ENCODE measurements at places on chromosomes 11 and 22.

DNA sequence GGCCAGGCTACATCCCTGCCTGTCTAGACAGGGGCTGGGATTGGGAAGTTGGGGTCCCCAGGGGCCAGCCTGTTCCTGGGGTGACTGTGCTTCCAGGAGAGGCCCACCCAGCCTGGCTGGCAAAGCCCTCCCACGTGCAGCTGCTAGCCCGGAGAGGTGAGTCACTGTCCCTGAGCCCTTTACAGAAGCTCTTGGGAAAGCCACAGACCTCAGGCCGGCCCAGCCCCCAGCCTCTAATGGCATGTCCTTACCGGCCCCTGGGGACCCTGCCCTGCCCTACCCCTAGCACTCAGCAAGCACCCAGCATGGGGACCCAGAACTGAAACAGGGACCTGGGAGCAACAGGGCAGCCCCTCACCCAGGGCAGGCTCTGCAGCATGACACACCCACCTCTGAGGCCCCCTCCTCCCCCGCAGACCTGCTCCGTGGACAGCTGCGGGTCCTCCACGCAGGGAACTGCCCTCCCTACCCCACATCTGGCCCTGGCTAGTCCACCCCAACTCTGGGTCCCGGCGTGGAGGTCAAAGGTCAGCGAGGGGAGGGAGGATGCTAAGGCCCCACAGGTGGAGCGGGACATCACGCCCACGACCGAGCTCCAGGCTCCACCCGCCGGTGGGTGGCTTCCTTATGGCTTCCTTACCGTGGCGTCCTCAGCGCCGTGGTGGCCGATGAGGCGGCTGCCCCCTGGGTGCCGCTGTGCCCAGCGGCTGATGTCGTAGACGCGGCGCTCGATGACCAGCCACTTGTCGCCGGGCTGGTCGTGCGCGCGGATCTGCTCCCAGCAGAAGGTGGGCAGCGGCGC, 615 bp downstream of the FADS3 start:
- no peak for DNase-seq

GRCh38 chr22:30408388-30409102, 11.7 kb downstream of the SEC14L2 start:
- DNase-seq, result no peak

- peak; percentile 67 for DNase-seq
These were observed 27.8 kb upstream of the ROBO3 start for GRCh38 chr11:124837491-124837856.

GRCh38 chr11:126418887-126419286, 63.4 kb downstream of the ST3GAL4 start:
- DNase-seq, result no peak

GRCh38 chr11:32221476-32222032, 130.7 kb downstream of the RCN1 start:
- DNase-seq, result no peak

GRCh38 chr11:94585399-94585798, 18.2 kb downstream of the PIWIL4 start:
- no peak for DNase-seq

DNA sequence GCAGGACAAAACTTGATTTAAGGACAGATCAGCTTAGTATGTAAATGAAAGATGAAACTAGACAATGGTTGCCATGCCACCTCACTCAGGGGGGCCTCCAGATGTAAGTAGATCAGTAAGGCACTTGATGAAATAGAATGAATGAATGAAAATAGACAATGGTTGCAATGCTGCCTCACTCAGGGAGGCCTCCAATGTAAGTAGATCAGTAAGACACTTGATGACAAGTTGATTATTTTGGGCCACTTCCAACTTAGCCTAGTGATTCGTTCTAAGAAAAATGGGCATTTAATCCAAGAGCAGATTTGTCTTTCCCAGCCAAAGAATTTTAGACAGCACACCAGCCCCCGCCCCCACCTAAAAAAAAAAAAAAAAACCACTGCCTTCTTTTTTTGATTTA, 19.2 kb upstream of the SLC5A12 start:
- peak; percentile 36 for DNase-seq

DNA sequence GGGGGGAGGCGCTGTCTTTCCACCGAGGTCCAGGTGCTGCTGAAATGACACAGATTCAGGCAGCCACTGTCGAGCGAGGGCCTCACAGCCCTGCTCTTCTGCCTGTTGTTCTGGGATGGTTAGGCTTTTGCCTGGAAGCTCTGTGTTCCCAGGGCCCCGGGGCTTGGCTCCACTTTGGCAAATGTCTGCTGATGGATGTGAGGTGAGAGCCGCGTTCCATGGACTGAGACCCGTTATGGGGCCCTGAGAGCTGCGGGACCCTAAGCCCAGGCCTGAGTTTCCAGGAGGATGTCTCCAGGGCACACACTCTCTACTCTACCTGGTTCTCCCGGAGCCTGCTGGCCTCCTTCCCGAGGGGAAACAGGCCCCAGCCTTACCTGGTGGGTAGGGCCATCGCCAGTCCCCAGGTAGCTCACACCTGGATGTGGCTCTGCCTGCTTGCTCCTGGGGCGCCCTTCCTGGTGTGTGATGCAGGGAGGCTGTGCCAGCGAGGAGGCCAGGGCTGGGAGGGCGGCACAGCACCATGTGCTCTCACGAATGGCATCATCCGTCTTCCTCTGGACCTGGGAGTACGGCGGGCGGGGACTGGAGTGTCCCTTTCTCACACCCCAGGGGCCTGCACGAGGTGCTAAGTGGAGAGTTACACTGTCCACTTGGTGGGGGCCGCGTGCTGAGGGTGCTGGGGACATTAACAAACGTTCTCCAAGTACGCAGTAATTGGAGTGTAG, 435.5 kb downstream of the TBC1D22A start:
- DNase-seq, result no peak

DNA sequence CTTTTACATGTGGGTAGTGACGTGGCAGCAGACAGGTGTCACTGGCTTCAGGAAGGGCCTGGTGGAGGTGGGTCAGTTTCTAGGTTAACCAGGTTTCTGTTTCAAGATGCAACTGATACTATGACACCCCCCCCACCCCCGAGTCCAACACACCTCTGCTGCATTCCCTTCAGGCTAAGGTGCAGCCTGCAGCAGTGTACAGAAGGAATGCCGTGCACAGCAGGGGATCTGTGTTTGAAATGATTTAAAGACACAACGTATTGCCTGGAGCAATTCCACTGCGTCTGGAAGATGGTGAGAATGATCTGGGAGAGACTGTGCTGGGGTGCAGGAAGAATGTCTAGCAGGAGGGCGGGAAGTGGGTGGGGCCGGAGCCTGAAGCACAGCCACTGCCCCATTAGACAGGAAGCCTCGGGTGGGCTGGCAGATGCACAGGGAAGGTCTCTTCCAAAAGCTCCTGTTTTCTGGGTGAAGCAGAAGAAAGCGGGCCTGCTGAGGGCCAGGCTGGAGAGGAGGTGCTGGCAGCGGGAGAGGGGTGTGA, 11.9 kb upstream of the TESMIN start:
- no peak for DNase-seq

DNA sequence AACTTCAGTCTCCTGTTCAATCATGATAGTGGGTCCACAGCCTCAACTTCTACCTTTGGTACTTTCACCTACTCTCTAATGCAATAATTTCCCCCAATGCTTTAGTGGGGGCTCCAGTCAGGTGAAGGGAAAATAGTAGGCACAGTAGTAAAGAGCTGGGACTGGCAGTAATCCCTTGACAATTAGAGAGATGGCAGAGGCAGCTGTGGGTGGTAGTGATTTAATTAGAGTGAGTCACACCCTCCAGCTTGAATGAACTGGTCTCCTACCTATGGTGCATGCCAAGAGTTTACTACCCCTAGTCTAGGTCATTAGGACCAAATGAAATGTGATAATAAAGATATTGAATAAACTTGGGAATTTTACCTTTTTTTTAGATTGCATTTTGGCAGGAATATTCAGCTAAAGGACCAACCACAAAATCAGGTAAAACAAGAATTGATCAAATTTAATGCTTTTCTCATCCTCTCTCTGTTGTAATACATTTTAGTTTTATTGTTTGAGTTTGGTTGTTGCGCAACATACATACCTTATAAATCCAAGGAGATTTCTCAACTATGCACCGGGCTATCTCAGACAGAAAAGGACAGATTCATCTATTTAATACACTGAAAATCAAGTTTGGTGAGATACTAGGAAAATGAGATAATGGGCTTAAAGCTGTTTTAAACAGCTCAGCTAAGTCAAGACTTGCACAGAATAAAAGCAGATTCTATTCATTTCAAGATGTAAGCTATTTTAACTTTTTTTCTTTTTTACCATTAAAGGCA, 9.0 kb downstream of the PRRG4 start:
- DNase-seq, result no peak

GRCh38 chr11:61356706-61357105, 5.0 kb downstream of the CYB561A3 start:
- no peak for DNase-seq

GRCh38 chr22:36617694-36618522, 85.6 kb downstream of the CACNG2 start:
- DNase-seq, result no peak

- no peak for DNase-seq
These were observed at the start of gene GNAZ for GRCh38 chr22:23070418-23071229. Gene GNAZ, plus strand, starts transcription at chr22:23070519. Its CDS starts 25,177 bp downstream, at chr22:23095696.

- DNase-seq, result no peak
These were observed 119.3 kb upstream of the SERPIND1 start for GRCh38 chr22:20654343-20655208.

DNA sequence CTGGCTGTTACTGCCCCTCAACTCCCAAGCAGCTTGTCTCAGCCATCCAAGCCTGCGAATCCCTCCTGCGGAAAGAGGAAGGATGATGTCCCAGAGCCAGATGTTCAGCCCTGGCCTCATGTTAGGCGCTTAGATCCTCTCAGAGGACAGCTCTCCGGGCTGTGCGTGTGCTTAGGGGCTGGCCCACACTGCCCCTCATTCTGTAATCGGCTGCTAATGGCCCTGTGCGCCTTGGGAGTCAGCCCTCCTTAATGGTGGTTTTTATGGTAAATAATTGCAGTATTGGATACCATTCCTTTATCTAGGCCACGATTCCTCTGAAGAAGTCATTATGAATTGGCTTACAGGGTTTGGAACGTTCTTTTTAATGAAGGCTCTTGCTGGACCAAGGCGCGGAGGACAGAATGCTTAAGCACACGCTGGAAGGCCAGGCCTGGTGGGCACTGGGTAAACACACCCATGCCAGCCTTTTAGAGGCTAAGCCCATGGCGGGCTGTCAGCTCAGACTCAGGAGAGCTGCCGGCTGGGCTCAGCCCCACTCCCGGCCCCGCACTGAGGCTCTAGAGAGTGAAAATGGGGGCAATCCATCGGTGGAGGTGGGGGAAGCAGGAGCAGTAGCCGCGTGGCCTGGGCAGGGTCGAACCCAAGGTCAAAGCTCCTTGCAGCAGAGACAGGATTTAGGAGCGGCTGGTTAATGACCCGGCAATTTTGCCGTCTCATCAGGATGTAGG, 1157.5 kb downstream of the BRD1 start:
- no peak for DNase-seq

- peak; percentile 89 for DNase-seq
These were observed 13.1 kb downstream of the EEF1G start for GRCh38 chr11:62560566-62561103.

DNA sequence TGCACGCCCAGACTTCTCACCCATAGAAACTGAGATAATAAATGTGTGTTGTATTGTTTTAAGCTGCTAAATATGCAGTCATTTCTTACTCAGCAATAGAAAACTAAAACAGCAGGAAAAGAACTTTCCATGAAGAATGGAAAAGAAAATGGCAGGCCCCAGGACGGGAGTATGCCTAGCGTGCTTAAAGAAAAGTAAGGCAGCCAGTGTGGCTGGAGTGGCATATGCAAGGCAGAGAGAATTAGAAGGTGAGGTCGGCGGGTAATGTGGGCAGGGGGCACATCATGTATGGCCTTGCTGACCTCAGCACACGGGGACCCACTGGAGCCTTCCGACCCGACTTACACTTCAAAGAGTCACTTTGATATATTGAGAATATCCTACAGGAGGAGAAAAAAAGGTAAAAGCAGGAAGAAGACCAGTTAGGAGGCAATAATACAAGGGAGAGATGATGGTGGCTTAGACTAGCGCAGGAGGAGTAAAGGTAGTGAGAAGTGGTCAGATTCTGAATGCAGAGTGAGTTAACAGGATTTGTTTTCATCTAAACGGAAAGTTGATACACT, 20.5 kb downstream of the TBRG1 start:
- no peak for DNase-seq

DNA sequence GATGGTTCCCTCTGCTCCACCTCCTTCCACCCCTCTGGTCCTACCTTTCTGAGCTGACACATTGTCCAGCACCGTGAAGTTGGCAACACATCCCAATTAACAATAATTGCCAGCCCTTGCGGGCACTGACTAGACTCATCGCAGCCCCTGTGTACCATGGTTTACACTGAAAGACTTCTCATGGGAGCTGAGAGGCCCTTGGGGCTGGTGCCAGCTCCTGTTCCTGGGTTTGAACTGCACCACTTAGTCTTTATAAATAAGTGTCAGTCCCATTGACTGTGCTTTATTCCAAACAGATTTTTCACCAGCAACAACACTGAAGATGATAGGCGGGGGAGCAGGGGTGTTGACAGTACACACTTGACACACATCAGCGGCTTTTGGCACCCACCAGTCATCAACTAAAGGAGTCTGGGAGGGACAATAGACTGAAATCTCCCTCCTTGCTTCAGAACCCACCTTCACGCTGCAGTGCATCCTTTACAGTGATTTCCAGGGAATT, 447.3 kb downstream of the NTM start:
- no peak for DNase-seq

DNA sequence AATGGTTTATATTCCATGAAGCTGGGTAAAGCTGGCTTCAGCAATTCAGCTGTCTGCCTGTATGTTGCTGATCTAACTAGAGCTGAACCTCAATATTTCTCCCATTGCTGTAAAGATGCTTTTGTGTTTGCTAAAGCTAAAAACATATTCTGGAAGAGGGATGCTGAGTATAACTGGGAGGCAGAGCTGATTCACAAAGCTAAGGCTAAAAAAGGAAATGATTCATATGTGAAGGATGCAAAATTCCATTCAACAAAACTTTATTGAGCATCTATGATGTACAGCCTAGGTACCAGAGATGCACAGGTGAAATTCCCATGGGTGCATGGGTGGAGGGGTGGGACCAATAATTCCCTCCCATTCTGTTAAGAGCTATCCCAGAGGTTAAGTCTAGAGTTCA, 193.9 kb downstream of the KIF18A start:
- no peak for DNase-seq

GRCh38 chr11:17599460-17599925, 52.4 kb downstream of the OTOG start:
- DNase-seq, result no peak

DNA sequence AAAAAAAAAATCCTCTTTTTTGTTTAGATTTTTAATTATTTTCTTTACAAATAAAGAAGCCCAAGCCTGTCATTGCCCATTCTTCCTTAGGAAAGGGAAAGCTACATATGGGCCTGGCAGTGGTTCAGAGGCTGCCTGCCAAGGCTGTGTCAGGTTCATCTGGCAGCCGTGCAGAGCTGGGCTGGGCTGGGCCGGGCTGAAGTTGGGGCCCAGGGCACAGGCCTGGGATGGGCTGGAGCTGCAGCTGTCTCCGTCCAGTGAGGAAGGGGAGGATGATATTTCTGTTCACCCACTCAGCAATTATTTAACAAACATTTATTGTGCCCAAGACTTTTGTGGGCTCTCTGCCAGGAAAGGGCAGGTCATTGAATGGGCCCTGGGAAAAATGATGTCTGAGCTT, 4.6 kb downstream of the PRR5L start:
- DNase-seq, result no peak

GRCh38 chr11:69654660-69655478, 13.9 kb downstream of the CCND1 start:
- DNase-seq, result no peak

- DNase-seq, result no peak
These were observed 26.5 kb downstream of the ATXN10 start for GRCh38 chr22:45698094-45698493.
